T47D (cell line): ENCODE measurements at places on chromosomes 6 and 20.

DNA sequence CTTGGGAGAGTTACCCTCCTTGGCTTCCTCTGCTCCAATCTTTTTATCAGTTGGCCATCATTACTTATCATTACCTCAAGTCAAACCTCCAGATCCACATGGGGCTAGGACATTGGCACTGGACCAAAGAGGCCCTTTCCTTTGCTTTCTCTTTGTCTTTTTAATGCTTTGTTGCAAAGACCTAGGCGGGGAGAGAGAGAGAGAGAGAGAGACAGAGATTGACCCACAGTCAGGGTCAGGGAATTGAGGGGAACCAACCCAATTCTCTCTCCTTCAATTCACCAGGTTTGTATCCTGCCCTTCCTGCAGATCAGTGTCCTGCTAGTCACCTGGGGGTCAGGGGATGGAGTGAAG is 3.5 kb upstream of the VEGFA start:
- no peak for DNase-seq

GRCh38 chr20:17614812-17615644 is 45.2 kb downstream of the DSTN start:
- DNase-seq = no peak

DNA sequence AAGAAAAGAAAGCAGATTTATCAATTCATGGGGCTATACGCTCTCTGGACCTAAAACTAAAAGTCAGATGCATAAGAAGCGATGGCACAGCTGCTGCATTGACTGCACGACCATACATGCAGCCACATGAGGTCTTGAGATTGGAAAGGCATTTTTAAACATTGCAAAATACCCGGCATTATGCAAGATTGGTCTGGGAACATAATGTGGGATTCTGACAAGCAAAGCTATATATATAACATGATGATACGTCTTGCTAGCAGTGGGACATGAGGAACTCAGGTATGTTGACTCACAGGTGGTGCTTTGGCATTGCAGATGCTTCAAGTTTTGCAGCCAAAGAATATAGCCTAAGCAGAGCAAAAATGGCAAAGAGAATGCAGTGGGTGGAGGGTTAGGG is 55.1 kb downstream of the SAMD3 start:
- DNase-seq = no peak

DNA sequence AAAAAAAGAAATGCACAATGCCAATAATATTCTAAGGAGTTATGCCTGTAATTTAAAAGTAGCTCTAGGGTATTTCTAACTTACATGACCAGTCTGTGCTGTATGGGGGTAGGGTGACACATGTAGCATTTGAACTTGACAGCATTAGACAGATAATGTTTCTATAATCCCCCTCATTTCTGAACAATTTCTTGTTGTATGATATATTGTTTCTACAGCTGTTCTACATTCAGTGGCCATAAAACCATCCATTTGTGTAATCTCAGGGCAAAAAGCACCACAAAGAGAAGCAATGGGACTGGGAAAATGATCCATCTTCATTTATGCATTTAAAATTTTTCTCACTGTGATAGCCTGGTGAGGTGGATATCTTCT is 767.8 kb downstream of the TFAP2A start:
- DNase-seq = peak; percentile 23

GRCh38 chr6:42694586-42694985 is 27.8 kb downstream of the PRPH2 start:
- DNase-seq = no peak

DNA sequence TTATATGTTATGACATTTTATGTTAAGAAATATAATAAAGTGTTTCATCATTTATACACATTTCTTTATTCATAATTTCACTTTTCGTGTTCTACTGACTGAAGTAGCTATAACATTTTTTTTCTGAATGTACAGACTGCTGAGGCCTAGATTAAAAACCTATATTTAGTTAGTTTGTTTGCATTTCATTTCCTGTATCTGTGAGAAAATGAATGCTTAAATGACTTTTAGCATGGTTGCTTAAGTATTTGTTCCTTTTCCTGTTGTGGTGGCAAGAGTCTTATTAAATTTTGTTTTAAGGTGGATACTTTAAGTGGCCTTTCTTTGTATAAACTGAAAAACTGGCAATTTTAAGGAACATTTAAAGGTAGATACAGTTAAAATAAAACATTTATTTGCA is 779.7 kb upstream of the MAN1A1 start:
- no peak for DNase-seq
